Subcutaneous adipose tissue (tissue), 4 donors: ENCODE measurements at places on chromosomes 11 and 22. TPM values are rescaled to one million over a fixed set of nuclear protein-coding genes. Genes with fewer than 3 reads are reported as not detected.

DTX4 gene
- 7.9 TPM for total RNA-seq

ANKK1 gene
- total RNA-seq, result 0.57 TPM

C22orf42 gene
- total RNA-seq, result not detected

HBB gene
- 22.2 TPM for total RNA-seq

ZNF214 gene
- 1.4 TPM for total RNA-seq

APOL5 gene
- not detected for total RNA-seq

BLID gene
- total RNA-seq, result not detected

TIMP3 gene
- 273 TPM for total RNA-seq

TRIM51 gene
- total RNA-seq, result not detected

DRAP1 gene
- 57.0 TPM for total RNA-seq

KCNJ1 gene
- total RNA-seq, result 1.4 TPM

FAM227A gene
- 0.88 TPM for total RNA-seq

CD82 gene
- 16.5 TPM for total RNA-seq

TYR gene
- total RNA-seq, result not detected

SLC1A2 gene
- not detected for total RNA-seq

CECR2 gene
- total RNA-seq, result 0.44 TPM

KCNE3 gene
- 26.6 TPM for total RNA-seq

OR10A6 gene
- not detected for total RNA-seq
